Omental fat pad (tissue), 4 donors: ENCODE measurements at places on chromosomes 1 and 21. TPM values are rescaled to one million over a fixed set of nuclear protein-coding genes. Genes with fewer than 3 reads are reported as not detected.

The HAO2 gene
- total RNA-seq: not detected

The PLD5 gene
- 0.31 TPM for total RNA-seq

The AIM2 gene
- total RNA-seq: 0.84 TPM

The HCRTR1 gene
- total RNA-seq: not detected

The KRTAP19-1 gene
- total RNA-seq: not detected

The DNAJB4 gene
- total RNA-seq: 33.3 TPM

The PADI2 gene
- total RNA-seq: 1.6 TPM

The RHBDL2 gene
- 0.74 TPM for total RNA-seq

The MAPKAPK2 gene
- 151 TPM for total RNA-seq

The NOS1AP gene
- total RNA-seq: 1.9 TPM

The FAM72C gene
- 0.47 TPM for total RNA-seq

The SASS6 gene
- total RNA-seq: 4.6 TPM

The SLAMF7 gene
- total RNA-seq: 1.4 TPM
